Activated naive CD4-positive, alpha-beta T cell (primary cell): ENCODE measurements at places on chromosomes 3 and 15.

DNA sequence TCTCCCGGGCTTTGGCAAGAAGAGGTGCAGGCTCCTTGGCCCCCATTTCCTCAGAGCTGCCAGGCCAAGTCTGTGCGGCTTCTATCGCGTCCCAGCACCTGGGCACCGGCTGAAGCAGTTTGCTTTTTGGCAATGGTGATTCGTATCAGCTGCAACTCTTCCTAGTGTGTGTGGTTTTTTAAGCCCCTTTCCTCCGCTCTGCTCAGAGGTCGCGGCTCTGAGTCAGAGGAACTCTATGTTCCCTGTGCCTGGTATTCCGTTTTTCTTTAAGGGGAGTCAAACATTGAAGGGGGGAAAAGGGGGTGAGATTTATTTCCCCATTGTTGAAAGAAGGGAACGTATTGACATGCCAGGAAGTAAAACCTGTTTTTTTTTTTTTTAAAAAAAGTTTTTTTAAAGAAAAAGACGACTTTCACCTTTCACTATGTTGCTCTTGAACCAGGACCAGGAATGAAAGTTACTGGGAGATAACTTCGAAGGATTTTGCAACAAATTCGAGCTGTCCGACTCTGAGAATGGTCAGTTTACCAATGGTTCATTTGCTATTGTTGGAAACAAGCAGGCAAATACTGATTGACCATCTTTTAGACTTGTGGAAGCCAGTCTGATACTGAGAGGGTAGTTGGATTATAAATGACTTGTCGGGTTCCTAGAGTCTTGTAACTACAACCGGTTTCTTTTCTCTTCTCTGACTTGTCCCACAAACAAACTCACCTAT, 1.1 kb downstream of the ARMC8 start:
- no peak for DNase-seq

DNA sequence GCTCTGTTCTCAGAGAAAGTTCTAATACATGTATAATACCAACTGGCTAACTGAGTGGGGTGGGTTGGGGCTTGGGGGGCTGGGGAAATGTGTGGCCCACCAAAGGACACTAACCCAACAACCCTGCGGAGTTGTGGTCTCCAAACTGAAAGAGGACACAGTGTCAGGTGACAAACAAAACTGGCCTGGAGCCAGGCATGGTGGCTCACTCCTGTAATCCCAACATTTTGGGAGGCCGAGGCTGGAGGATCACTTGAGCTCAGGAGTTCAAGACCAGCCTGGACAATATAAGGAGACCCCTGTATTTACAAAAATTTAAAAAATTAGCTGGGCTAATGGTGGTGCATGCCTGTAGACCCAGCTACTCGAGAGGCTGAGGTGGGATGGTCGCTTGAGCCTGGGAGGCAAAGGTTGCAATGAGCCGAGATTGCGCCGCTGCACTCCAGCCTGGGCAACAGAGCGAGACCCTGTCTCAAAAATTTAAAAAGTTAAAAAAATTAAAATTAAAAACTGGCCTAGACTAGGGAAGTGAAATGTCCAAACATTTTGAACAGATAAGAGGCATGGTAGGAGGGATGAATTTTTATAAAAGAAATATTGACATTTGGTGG, 31.7 kb upstream of the SRP14 start:
- DNase-seq: no peak

GRCh38 chr15:89374086-89374981, 39.7 kb upstream of the POLG start:
- DNase-seq: no peak

GRCh38 chr3:189229196-189229828, 57.5 kb downstream of the TPRG1 start:
- no peak for DNase-seq

DNA sequence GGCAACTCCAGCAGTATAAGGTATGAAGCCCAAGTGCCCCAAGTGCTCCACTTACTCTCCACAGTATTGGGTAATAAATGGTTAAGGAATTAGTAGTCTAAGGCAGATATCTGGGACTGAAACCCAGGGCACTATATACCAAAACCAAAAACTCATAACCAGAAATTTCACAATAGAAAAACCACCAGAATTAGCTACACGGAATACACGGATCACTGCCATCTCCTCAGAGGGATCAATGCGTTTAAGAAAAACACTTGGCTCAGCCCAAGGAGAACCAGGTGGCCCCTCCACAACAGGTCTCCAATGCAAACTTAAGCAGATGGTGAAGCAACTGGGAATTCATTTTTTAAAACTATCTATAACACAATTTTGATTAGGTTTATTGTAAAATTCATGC, 83.6 kb downstream of the FAIM start:
- no peak for DNase-seq

DNA sequence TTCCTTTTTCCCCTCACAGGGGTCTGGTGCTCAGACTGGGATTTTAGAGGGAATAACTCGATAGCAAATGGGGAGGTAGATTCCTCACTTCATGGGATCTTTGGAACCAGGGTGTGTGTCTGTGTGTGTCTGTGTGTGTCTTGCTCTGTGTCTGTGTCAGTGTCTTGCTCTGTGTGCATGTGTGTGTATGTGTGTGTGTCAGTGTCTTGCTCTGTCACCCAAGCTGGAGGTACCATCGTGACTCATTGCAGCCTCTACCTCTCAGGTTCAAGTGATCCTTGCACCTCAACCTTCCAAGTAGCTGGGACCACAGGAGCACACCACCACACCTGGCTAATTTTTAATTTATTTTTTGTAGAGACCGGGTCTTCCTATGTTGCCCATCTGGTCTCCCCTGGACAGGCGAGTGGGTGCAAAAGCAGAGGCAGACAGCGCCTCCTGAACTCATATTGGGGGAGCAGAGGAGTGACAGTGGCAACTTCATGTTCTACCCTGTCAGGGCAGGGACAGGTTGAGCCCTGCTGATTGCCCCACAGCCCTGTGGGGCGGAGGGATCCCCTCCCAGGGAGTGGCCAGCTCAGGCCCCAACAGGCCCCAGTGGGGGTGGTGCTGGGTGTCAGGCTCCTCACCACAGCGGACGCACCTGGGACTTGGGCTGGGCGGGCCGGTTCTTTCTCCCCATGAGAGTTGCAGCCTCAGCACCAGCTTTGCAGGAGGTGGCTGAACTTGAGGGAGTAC, 10.4 kb upstream of the SEMA4B start:
- no peak for DNase-seq

GRCh38 chr3:71254281-71255057, 329.1 kb downstream of the FOXP1 start:
- DNase-seq: no peak

GRCh38 chr3:53269888-53270880, 14.4 kb upstream of the TKT start:
- no peak for DNase-seq

- DNase-seq: no peak
Observed at GRCh38 chr15:80722811-80723210, 27.7 kb downstream of the ABHD17C start.

DNA sequence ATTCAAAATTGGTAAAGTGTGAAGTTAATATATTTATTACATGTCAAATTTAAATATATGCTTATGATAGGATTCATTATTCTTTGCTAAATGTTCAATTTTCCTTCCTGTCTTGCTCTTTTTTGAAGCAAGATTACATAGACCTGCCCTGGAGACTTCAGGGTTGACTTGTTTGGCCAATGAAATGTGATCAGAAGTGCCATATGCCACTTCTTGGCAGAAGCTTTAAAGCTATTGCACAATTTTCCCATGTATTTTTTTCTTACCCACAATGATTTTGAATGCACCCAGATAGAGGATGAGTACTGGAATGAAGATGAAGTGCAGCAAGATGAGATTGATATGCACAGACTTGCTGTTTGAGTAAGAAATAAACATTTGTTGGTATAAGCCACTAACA, 406.3 kb upstream of the BCHE start:
- DNase-seq: no peak

GRCh38 chr15:81372575-81372974, 1.4 kb downstream of the TMC3 start:
- DNase-seq: no peak

DNA sequence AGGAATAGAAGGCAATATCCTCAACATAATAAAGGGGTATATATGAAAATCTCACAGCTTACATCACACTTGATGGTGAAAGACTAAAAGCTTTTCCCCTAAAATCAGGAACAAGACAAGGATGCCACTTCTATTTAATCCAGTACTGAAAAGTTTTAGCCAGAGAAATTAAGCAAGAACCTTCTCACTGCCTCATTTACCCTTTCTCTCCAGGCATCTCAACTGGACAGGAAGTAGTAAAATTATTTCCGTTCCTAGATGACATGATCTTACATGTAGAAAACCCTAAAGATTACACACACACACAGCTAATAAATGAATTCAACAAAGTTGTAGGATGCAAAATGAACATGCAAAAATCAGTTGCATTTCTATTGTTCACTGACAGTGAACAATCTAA, 11.2 kb downstream of the SCAP start:
- no peak for DNase-seq

DNA sequence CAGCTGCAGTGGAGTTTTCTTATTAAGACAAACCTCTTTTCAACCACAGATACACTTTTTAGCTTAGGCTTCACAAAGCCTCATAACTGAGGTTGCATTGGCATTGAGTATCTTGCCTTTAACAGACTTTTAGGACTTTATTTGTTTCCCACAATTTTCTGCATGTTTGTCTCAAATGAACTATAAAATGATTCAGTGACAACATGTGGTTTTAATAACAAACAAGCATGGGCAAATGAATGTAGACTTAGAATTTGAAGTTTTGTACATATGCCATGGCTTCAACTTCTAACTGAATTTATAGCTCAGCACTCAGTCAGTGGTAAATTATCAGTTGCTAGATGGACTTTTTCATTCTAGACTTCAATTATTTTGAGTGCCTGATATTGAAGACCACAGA, 101.6 kb downstream of the SLC25A26 start:
- DNase-seq: no peak

DNA sequence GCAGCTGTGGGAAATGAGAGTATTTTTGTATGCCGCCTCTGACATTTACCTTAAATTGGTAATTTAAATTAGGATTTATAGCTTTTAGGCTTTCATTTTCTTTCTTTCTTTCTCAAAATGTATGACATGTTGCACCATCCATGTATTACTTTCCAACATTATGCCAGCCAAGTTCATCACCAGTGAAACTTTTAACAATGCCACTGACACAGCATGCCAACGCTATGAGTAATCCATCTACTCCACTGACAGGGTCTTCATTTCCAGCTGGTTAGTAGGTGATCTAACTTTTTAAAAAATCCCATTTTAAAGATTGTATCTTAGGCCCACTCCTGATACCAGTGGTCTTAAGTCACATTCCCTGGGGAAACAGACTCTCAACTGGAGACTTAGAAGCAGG, 21.8 kb upstream of the CLDN16 start:
- DNase-seq: no peak

DNA sequence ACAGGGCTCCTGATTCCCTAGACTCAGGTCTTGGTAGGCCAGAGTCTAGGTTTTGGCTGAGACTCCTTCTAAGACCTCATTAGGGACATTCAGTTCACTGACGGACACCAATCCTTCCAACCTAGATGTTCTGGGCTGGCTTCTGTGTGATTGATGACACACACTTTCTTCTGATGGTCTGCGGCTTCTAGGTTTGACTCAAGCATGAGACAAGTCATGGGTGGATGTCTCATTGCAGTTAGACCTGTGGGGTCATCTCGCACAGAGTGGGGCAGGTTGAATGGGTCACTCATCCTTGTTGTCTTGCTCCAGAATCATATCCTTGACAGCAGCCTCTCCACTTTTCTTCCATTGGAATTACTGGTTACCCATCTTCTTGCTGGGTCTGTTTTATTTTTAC, 35.8 kb downstream of the ARNT2 start:
- DNase-seq: no peak

- peak; percentile 74 for DNase-seq
Observed at GRCh38 chr3:157130467-157131251, 29.3 kb downstream of the CCNL1 start.

- DNase-seq: no peak
Observed at GRCh38 chr3:190401963-190402362, 14.0 kb downstream of the CLDN16 start.

DNA sequence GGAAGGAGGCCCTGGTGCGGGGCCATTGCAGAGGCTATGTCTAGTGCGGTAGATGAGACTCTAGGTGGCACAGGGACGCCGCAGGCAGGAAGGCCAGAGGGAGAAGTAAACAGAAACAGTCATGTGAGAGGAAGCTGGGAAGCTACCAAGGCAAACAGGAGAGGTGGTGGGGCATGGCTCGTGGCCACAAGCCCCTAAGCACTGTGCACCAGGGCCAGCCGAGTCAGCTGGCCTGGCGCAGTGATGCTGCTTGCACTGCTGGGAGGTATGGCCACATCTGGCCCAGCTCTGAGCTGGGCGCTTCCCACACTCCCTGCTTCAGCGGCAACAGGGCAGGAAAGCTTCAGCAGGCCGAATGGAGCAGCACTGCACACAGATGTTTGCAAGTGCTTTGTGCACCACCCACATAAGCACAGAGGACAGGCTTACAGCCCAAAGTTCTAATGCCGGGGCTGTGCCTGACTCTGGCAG, 76.6 kb downstream of the SRGAP3 start:
- DNase-seq: no peak

GRCh38 chr3:183980403-183980802, 37.3 kb downstream of the ABCC5 start:
- DNase-seq: no peak

- no peak for DNase-seq
Observed at GRCh38 chr3:84573962-84574361, 384.8 kb upstream of the CADM2 start.

GRCh38 chr3:183274609-183275008, 21.6 kb downstream of the B3GNT5 start:
- no peak for DNase-seq

GRCh38 chr3:152302521-152303021, 33.8 kb downstream of the MBNL1 start:
- no peak for DNase-seq

GRCh38 chr3:180680097-180680430, 775 bp upstream of the CCDC39 start:
- no peak for DNase-seq

- DNase-seq: no peak
Observed at GRCh38 chr3:170010498-170010897, 27.3 kb upstream of the GPR160 start.

- no peak for DNase-seq
Observed at GRCh38 chr3:29065211-29065785, 215.6 kb upstream of the RBMS3 start.

- DNase-seq: no peak
Observed at GRCh38 chr3:15633766-15634598, 32.4 kb downstream of the BTD start.

GRCh38 chr15:98845138-98845884, 162.3 kb downstream of the PGPEP1L start:
- no peak for DNase-seq

- no peak for DNase-seq
Observed at GRCh38 chr15:23065836-23066235, 26.5 kb upstream of the TUBGCP5 start.

GRCh38 chr3:196323691-196324090, 5.7 kb upstream of the DYNLT2B start:
- no peak for DNase-seq

- DNase-seq: no peak
Observed at GRCh38 chr15:38002883-38003477, 68.5 kb downstream of the TMCO5A start.

GRCh38 chr15:90839187-90840071, 29.0 kb upstream of the FURIN start:
- no peak for DNase-seq

- no peak for DNase-seq
Observed at GRCh38 chr15:41115161-41115651, 874 bp downstream of the INO80 start.

- no peak for DNase-seq
Observed at GRCh38 chr15:96343113-96344059, 12.9 kb downstream of the NR2F2 start.

- no peak for DNase-seq
Observed at GRCh38 chr3:24472358-24472757, 22.3 kb downstream of the THRB start.
